ENCODE measurements at places on chromosomes 6 and 20.

DNA sequence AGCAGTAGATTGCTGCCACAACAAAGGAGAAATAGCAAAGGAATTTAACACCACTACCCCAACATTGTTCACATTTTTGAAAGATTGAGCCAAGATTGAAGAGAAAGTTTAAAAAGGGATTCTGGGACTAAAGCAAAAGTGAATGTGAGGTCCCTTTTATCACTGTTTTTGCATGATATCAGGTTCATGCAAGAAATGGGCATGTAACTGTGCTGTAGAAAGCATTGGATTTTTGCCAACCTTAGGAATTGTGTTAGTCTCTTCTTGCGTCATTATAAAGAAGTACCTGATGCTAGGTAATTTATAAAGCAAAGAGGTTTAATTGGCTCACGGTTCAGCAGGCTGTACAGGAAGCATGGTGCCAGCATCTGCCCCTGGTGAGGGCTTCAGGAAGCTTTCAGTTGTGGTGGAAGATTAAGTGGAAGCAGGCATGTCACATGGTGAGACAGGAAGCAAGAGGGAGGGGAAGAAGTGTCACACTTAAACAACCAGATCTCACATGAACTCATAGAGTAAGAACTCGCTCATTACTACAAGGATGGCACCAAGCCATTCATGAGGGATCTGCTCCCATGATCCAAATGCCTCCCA, 4.6 kb upstream of the GJB7 start:
- ATAC-seq, result no peak

GRCh38 chr6:53717566-53717965, 52.0 kb upstream of the KLHL31 start:
- no peak for ATAC-seq

DNA sequence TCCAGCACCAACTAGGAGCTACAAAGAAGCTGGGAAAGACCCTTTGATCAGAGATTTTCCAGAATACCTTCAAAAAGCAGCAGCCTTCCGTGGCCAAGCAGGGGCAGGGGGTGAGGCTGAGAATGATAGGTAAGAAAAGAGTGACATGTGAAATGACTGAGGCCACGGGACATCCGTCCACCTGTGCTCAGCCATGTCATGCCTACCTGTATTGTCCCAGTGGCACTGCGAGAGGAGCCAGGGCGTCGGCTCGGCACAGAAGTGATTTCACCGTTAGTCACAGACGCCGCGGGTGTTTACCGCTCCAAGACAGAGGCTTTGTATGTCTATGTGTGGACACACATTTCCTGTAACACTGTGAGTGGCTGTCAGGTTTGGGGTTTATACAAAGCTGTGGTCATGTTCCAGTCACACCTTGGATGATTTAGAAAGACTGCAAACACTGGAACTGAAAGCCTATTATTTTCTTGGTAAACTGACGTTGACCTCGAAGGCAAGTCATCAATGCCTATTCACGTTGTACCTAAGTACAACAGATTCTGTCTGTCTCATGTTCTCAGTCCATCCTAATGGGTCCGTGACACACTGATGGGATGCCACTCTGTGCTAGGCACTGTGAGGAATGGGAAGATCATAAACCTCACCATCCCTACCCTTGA, 32.1 kb upstream of the JAG1 start:
- ATAC-seq, result no peak

- no peak for ATAC-seq
Measured at GRCh38 chr20:19256085-19256484, 43.6 kb downstream of the SLC24A3 start.

GRCh38 chr6:145865175-145865574, 50.6 kb upstream of the FBXO30 start:
- peak; percentile 58 for ATAC-seq

DNA sequence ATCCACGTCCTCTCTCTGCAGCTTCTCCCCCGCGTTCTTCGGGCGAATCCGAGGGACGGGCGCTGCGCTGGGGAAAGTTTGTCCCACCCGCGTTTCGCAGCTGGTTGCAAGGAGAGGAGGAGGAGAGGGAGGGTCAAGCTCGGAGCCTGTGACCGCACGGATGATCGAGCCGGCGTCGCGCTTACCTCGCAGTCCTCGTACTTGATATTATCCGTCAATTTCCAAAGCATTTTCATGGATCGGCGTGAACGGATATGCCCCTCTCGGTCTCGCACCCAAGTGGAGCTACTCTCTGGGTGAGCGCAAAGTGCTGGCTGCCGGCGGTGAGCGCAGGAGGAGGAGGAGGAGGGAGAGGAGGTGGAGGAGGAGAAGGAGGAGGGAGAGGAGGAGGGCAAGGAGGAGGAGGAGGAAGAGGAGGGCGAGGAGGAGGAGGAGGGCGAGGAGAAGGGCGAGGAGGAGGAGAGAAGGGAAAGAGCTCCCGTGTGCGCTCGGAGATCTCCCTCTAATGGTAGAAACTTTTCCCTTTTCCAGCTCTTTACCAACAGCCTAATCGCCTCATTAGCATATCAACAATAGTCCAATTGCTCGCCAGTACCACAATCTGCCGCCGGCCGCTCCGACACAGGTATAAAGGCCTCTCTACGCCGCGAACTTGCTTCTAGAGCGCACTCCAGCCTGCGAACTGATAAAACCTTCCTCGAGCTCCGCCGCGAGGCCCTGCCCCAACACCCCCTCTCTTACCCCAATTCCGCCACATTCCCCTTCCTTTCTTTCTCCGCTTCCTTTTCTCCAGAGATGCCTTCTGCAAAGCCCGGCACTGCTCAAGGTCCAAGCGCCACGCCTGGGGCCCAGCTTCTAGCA, at the start of gene TFAP2A:
Gene TFAP2A (minus strand): TSS at position 319 of the 861 bp plus-strand sequence. CDS start 83 bp downstream, at position 236.
- ATAC-seq, result no peak

DNA sequence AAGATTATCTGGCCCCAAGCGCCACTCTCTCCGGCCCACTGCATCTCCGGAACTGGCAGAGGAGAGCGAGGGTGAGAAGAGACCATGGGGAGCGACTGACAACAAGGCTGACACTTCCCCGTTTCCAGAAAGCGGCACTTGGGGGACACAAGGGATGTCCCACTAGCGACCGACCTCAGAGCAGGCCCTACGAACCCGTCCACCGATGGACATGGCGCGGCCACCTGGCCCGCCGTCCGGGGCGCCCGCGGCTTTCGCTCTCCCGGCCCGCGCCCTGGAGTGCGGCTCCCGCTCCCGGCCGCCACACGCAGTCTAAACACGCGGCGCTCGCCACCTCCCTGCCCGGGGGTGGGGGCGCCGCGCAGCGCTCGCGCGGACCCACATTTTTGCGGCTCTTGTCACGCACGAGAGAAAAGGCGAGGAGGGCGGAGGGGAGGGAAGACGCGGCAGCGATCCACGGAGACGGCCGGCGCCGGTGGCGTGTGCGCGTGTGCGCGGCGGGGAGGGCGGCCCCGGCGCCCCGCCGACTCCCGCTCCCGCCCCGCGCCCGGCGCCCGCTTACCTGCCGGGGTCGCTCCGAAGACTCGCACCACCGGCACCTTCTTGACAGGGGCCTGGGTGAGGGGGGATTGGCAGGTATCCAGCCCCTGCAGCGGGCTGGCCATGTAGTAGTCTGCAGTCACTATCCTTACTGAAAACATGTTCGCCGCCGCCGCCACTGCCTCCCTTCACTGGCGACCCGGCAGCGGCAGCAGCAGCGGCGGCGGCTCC, 645 bp downstream of the REV3L start:
- ATAC-seq, result peak; percentile 14

DNA sequence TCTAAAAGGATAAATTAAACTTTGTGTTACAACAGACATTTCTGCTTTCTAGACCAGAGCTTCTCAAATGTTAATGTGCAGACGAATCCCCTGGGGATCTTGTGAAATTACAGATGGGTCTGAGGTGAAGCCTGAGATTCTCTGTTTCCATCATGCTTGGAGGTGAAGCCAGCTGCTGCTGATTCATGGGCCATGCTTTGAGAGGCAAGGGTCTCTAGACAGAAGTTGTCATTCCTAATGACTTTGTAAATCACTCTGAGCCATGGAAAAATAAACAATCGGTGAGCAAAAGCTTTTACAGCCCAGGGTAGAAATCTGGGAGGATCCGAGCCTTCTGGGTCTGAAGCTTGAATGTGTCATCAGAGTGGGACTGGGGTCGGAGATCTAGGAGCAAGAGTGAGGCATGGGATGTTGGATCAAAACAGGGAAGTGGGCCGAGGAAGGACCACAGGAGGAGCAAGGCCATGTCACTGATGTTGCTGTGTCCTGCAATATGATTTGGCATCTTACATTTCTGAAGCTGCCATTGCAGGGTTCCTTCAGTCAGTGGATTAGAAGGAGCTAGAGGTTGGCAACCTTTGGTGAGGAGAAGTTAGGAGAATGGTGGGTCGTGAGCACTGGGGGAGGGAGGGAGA, 77.3 kb downstream of the TRMT11 start:
- no peak for ATAC-seq

- no peak for ATAC-seq
Measured at GRCh38 chr6:5201271-5201670, 59.5 kb downstream of the LYRM4 start.

DNA sequence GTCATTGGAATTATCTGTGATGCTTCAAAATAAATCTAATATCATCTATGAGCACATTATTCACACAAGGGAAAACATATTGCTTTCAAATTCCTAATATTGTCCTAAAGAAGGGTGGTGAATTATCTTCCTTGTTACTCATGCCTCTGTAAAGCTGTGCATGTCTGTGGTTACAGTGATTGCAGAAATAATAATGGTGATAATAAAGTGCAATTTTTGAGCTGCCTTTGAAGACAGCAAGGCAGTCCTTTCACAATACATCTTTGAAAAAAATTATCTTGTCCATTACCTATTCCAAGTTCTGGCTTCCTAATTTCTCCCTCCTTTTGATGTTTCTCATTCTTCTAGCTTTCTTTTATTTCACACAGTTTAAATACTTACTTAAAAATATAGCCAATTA, 442.1 kb upstream of the EYS start:
- no peak for ATAC-seq

- no peak for ATAC-seq
Measured at GRCh38 chr20:37575884-37576283, 48.2 kb upstream of the BLCAP start.

DNA sequence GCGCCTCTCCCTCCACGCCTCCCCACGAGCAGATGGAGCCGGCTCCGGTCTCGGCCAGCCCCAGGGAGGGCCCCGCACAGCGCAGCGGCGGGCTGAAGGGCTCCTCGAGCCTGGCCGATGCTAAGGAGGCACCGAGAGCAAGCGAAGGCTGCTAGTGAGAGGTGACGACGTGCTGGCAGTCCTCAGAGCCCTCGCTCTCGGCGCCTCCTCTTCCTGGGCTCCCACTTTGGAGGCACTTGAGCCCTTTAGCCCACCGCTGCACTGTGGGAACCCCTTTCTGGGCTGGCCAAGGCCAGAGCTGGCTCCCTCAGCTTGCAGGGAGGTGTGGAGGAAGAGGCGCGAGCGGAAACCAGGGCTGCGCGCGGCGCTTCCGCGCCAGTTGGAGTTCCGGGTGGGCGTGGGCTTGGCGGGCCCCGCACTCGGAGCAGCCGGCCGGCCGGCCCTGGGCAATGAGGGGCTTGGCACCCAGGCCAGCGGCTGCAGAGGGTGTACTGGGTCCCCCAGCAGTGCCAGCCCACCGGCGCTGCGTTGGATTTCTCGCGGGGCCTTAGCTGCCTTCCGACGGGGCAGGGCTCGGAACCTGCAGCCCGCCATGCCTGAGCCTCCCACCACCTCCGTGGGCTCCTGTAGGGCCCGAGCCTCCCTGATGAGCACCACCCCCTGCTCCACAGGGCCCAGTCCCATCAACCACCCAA, 2.5 kb upstream of the TMEM14C start:
- ATAC-seq, result peak; percentile 33

DNA sequence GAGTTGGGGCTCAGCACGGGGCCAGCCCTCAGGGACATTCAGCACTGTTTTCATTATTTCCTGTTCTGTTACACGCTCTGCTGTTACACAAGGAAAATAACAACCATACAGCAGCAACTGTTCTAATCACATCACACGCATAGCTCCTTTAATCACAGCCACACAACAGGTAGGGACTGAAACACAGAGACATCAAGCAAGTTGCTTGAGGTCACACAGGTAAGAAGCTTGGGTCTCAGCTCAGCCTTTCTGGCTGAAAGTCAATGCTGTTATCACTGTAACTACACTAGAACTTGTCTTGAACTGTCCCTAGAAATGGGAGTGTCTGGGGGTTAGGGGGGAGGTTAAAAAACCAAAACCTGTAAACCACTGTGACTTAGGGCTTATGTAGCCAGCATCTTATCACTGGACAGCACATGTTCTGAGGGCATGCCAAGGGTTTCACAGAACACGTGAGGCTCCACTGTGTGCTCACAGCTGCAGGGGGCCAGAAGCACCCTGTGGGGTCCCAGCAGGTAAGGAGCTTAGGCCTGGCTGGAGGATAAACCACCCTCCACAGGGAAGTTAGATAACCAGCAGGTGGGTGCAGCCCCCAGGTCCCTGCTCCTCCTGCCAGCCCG, 146.0 kb downstream of the EYA2 start:
- no peak for ATAC-seq

- ATAC-seq, result no peak
Measured at GRCh38 chr6:13473768-13474165, 13.6 kb downstream of the GFOD1 start.

- no peak for ATAC-seq
Measured at GRCh38 chr6:130730600-130730999, 96.6 kb upstream of the SMLR1 start.

GRCh38 chr20:47360297-47361056, 4.0 kb upstream of the ZMYND8 start:
- ATAC-seq, result no peak

- peak; percentile 93 for ATAC-seq
Measured at GRCh38 chr6:157428427-157429202, 47.6 kb downstream of the ZDHHC14 start.

GRCh38 chr6:49733680-49734079, 10.5 kb downstream of the CRISP3 start:
- ATAC-seq, result no peak

DNA sequence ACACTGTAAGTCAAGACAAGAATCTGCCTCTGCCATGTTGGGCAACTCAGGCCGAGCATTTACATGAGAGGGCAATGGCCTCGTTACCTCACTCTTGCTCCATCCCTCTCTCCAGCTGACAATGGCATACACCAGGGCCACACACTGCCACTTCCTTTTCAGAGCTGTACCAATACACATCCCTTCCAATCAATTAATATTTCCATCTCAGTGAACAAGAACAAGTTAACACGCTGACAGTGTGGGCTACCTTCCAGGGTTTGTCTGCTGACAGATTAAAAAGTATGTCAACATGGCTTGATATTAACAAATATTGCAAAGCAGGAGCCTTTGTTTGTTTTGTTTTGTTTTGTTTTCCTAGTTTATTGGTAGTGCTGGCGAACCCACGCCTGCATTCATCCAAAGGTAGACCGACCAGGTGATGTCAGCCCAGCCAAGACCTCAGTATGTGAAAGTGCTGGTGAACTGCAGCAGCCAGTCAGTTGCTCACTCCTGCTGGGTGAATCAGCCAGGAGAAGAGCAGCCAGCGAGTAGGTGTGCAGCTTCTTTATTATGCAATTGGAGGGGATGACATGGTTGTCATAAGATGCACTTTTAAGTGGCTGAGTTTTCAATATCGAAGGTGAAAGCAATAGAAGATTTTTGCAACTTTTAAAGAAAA, 487.3 kb upstream of the JARID2 start:
- ATAC-seq, result peak; percentile 39

- no peak for ATAC-seq
Measured at GRCh38 chr6:63066055-63066704, 145.1 kb upstream of the FKBP1C start.

- ATAC-seq, result peak; percentile 98
Measured at GRCh38 chr6:156250593-156250992, 526.6 kb upstream of the ARID1B start.

- no peak for ATAC-seq
Measured at GRCh38 chr6:105272786-105273185, 93.0 kb upstream of the POPDC3 start.

- ATAC-seq, result no peak
Measured at GRCh38 chr6:4374216-4374615, 238.8 kb upstream of the ECI2 start.

Data from activated T-helper 17 cell treated with anti-CD3 and anti-CD28 coated beads, Interleukin-2, amount 50 U/mL, for 72 hours (primary cell).